Adrenal gland (tissue), 19 donors: ENCODE measurements at places on chromosomes 2 and 18. TPM values are rescaled to one million over a fixed set of nuclear protein-coding genes. Genes with fewer than 3 reads are reported as not detected.
A peak's percentile ranks its signal among the peaks of the same experiment; 100 is the strongest.

DNA sequence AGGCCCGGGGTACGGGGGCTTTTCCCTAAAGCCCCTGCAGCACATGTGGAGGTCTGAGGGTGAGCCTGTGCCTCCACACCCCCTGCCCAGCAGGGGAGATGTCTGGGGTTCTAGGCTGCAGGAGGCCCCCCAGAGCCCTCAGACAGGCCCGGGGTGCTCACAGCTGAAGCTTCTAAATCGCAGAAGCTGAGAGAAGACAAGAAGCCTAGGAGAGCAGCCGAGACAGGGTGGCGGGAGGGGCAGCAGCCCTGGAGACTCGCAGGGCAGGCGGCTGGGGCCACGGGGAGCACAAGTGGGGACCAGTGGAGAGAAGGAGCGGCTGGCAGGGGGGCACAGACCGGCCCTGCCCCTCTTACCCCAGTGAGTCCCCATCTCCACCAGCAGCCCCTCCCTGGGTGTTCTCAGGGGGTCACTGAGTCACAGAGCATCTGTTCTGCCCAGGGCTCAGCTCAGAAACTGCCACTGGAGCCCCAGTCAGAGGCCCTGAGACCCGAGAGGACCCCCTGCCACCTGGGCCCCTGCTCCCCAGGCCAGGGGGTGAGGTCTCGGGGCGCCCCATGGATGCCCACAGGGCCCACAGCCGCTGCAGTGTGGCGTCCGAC, 26.1 kb downstream of the GPC1 start:
- DNase-seq: no peak

DNA sequence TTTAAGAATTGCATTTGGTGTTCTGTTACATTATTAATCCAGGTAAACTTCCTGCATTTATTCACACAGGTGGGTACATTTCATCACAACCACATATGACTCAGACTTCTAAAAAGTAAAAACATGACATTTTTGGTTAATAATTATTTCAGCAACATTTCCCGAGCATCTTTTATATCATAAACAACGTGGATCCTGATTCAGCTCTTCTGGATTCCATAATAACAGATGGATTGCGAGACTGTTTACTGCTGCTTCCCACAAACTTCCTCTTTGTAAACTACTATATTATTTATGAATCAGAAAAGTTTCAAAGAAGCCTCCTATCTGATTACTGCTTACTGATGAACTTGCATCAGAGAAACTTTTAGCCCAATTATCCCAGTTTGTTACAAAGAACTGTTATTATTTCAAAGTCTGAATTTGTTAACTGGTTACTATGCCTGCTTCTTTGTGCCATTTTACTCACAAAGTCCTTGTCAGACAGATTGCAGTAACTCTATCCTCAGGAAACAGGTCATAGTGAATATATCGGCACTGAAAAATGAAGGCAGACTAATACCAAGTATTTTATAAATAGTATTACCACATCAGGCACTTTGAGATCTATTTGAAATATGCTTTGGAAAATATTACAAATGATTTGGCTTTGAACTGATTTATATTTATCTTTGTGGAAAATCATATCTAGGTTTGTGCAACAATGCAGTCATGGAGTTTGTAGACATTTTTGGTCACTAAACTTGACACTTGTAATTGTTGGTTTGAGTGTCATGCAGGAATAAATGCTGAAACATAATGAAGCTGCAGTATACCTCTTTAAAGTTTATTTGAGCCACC, 511.6 kb downstream of the PLCL1 start:
- DNase-seq: no peak

DNA sequence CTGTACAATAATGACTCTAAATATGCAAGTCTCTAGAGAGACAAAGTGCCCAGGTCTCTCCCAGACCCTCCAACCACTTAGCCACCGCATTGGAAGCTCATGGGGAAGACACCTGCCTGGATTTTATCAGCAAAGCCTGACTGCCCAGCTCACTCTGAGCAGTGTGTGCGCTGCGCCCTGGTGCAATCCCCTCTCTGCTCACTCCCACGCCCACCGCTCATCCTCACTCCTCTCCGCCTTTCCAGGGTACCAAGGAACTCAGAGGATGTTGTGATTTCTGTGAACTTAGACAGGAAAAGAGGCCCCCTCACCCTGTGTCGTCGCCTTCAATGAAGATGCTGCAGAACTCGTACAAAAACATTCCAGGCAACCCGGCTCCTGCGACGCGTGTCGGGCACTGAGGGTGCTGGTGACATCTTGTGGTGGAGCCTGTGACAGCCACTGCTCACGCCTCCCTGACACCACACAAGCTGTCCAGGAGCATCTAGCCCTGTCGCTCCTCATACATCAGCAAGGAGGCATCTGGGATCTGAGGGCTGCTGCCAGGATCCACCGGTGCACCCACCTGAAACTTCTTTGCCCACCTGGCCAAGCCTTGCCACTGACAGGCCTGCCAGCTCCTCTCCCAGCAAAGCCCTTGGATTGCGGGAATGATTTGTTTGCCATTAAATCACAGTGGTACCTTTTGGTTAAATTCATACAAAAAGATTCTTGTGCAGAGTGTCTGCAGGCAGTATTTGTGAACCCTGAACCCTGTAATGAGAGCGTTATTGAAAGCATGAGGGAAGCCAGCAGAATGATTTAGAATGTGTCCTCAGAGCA, 220.4 kb downstream of the ZNF516 start:
- DNase-seq: no peak

- DNase-seq: peak; percentile 33
These were observed 465.5 kb upstream of the ID2 start for GRCh38 chr2:8216397-8216796.

DNA sequence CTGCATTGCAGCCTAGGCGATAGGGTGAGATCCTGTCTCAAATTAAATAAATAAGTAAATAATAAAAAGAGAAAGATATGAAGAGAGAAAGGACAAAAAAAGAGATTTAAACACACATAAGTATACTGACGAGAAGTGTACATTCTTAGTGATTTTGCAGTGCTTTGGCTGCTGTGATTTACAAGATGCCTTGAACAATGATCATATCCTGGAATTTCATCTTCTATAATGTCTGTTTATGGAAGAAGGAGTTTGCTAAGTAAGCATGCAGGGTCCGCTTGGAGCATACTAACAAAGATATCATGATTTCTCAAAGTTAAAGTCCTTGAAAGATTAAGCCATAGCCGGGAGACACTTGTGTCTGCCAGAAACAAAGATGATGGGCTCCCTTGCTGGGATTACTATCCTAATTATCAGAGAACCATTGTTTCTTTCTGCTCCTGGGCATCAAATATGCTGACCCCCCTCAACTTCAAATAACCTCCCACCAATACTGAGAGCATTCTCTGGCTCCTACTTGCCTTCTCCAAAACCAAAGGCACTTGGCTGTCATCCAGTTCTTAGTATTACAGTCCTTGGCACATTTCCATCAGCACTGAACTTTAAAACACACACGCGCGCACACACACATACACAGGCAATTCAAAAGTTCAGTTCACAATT, 47.5 kb upstream of the STAM2 start:
- DNase-seq: peak; percentile 63

DNA sequence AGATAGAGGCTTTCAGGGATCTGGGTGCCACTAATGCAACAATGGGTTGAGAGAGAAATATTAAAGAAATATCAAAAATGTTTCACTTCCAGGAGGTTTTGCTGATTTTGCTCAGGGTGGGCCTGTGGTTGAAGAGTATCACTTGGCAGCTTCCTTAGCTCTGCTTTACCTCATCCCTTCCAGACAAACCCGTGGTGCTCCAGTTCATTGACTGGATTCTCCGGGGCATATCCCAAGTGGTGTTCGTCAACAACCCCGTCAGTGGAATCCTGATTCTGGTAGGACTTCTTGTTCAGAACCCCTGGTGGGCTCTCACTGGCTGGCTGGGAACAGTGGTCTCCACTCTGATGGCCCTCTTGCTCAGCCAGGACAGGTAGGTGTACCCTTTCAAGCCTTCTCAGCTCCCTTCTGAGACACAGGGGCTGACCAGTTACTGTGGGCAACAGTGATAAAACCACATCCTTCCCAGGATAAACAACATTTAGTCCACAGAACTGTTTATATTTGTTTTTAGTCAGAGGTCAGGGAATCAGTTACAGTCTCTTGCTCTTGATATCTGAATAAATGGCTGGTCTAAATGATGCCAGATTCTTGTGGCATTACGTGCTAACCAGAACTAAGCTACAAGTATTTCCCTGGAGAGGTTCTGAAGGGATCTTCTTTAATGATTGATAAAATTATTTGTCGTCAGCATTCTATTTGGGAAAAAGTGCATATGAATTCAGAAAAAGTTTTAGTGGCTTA, 7.0 kb downstream of the SLC14A1 start:
- no peak for DNase-seq

DNA sequence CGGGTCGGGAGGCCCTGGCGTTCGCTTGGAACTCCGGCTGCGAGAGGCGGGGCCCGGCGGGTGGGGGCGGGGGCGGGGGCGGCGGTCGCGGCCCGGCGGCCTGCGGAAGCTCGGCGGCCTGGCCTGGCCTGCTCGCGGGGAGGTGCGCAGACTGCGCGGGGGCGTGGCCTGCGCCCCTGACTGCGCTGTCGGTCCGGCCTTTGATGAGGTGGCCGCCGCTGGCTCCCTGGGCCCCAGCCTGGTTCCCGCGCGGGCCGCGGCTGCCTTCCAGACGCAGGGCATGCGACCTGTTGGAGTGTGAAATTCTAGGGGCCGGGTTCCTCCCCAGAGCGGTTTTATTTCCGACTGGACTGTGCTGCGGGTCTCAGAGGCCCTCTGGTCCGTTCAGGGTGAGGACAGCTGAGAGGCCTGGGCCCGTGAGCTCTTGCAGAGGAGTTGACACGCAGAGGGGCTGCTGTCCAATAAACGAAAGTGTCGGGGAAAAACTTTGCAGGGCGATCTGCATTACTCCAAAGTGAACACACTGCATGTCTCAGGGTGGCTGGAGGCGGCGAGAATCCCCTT, 629 bp downstream of the NRBP1 start:
- peak; percentile 89 for DNase-seq

- no peak for DNase-seq
These were observed 7.7 kb downstream of the HOXD3 start for GRCh38 chr2:176164611-176165369.

DNA sequence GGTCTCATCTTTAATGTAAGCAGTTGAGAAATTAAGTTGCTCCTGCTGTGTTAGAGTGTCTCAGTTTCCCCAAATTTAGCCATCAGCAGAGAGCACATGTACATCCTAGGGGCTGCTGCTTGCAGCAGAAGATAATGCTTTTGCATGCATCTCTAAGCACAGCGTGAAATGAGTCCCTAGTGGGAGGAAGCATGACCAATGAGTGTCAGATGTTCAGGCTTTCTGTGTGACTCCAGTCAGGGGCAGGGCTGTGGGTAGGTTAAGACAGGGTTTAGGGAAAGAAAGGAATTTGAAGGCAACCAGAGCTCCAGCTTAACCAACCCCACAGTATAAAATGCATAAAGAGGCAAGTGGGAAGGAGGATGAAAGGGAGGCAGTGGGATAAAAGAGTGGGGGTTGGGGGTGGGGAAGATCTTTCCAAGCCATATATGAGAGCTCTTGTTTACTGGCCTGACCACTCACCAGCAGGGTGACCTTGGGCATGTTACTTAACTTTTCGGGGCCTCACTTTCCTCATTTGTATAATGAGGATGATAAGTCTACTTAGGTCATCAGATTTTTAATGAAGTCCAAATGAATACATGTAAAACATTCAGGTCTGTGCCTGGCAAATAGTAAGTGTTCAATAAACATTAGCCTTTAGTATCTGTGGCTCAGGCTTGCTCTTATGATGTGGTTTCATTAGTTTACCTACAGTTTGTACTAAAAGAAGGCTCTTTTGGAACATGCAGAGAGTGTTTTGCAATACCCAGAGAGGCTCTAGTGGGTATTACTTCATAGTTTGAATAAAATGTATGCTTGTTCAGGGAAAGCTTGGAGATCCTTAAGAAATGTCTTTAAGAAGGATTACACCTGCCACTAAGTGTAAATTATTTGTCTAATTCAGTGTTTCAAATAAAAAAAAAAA, 42.7 kb upstream of the PELI1 start:
- no peak for DNase-seq

- DNase-seq: no peak
These were observed 44.5 kb downstream of the PTGR3 start for GRCh38 chr18:75164479-75164878.

- no peak for DNase-seq
These were observed 93.4 kb upstream of the MAP4K3 start for GRCh38 chr2:39530411-39530866.

- no peak for DNase-seq
These were observed 284.3 kb downstream of the NUP35 start for GRCh38 chr2:183408562-183408961.

GRCh38 chr2:148614014-148614321, 30.6 kb upstream of the EPC2 start:
- peak; percentile 17 for DNase-seq

DNA sequence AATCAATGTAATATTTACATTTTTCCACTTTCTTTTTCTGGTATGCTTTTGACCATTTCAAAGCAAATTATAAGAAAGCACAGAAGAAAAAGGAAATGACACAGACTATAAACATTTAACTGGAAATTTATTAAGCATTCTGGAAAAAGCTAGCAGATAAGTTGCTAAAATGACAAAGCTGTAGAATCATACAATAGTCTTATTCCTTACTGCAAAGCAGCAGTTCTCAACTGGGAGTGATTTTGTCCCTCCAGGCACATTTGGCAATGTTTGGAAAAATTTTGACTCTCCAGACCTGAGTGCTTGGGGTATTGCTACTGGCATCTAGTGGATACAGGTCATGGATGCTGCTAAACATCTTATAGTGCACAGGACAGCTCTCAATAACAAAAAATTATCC, 75.1 kb downstream of the MBD5 start:
- DNase-seq: no peak

ARHGEF4 gene
- 40.4 TPM for polyA plus RNA-seq

GTF2A1L gene
- not detected for polyA plus RNA-seq

SLC11A1 gene
- polyA plus RNA-seq: 6.3 TPM

C2orf78 gene
- polyA plus RNA-seq: not detected

SERPINB3 gene
- 0.34 TPM for polyA plus RNA-seq

STAT4 gene
- 1.8 TPM for polyA plus RNA-seq
